Heart left ventricle (tissue), 16 donors: ENCODE measurements at places on chromosomes 4 and X. TPM values are rescaled to one million over a fixed set of nuclear protein-coding genes. Genes with fewer than 3 reads are reported as not detected.

DNA sequence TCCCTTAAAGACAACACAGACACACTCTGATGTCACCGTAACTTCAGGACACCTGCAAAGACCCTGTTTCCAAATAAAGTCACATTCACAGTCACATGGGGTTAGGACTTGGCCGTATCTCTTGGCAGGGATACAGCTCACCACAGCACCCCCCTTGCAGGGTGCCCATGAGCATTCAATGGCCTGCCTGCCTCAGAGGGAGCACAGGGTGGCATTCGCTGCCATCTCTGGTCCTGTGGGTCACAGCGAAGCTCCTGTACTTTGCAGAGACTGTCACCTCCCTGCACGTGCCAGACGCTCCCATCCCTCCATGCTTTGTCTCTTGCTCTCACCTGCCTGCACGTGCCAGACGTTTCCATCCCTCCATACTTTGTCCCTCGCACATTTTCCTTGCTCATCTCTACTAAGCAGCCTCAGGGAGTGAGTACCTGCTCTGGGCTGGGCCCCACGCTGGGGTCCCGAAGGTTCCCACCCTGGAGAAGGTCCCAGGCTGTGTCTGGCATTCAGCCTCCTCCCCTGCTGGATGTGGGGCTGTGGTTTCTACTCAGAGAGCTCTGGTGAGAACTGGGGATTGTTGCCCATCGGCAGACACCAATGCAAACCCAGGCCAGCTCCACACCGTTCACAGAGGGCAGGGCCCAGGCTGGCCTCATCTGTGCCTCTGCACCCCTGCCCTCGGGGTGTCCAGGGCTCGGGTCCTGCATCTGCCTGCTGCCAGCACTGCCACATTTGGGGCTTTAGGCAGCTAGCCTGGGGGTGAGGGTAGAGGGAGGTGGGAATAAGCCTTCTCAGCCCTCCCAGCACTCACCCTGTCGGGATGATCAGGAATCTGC lies 15.8 kb downstream of the HTRA3 start:
- no peak for DNase-seq

TLR2 gene
- polyA plus RNA-seq, result 1.6 TPM

DNA sequence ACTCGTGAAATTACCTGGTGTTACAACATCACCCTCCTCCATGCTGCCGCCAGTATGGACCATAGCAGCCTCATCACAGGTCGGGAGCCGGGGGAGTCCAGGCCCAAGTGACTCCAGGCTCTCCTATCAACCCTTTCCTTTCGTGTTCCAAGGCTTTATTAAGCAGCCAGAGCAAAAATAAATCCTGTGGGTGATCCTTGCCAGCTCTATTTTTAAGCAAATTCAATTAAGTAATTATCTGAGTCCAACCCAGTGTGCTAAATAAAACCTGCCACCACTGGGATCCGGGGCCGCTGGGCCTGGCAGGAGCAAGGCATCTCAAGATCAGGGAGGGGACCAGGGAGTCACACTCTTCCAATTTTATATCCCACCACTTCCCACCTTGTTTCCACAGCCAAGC lies 80.7 kb upstream of the PRPS1 start:
- DNase-seq, result no peak

DNA sequence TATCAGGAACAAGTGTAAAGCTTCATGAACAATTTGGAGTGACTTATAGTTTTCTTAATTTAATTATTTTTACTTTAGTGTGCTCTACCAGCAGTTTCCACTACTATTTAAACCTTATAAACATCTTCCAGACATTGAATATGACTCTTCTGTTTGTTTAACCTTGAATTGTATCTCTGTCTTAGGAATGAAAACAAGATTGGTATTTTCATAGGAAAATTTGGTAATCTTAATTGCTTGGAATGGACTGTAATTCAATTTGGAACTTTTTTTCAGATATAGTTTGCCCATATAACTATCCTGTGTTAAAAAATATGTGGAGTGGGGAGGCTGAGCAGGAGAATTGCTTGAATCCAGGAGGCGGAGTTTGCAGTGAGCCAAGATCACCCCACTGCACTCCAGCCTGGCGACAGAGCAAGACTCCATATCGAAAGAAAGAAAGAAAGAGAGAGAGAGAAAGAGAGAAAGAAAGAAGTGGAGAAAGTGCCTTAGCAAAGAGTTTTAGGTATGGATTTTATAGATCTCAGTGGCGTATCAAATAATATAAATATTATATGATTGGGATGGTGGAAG lies 242.4 kb downstream of the BMPR1B start:
- no peak for DNase-seq

DNA sequence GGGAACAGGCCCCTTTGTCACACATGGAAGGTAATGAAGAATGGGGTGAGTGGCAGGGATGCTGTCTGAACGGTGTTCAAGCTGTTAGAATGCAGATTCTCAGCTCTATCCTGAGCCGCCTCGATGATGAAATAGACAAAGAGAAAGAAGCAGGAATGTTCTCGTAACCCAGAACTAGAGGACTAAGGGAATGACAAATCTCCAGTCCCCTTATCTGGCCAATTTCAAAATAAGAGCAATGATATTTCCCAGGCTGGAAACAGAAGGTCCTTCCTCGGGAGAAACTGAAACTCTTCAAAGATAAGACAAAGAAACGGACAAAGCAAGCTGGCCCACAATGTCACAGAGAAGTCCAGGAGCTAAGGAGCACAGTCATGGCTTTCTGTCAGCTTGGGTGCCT lies 29.5 kb upstream of the MTNR1A start:
- DNase-seq, result no peak

GRCh38 chr4:36187723-36188333 lies 56.5 kb downstream of the ARAP2 start:
- no peak for DNase-seq

ABCG2 gene
- 0.33 TPM for polyA plus RNA-seq
